ENCODE measurements at places on chromosomes 3 and 15. TPM values are rescaled to one million over a fixed set of nuclear protein-coding genes. Genes with fewer than 3 reads are reported as not detected.
A peak's percentile ranks its signal among the peaks of the same experiment; 100 is the strongest.

Gene LTK
- total RNA-seq = 3.0 TPM

GRCh38 chr3:120420360-120420759, 30.4 kb downstream of the FSTL1 start:
- H3K4me3 ChIP-seq = no peak overlapping the region
- peaks cover 21% of the 10 kb centered on the region for H3K4me1 ChIP-seq
- no peak overlapping the region for H3K27ac ChIP-seq
- H3K36me3 ChIP-seq = no peaks in the 10 kb centered on the region

Gene LRRN1
- 0.33 TPM for total RNA-seq

Gene GRIP2
- 0.05 TPM for total RNA-seq

GRCh38 chr3:25910997-25911396, 121.1 kb downstream of the OXSM start:
- H3K27me3 ChIP-seq = no peaks in the 10 kb centered on the region
- DNase-seq = peak; percentile 55
- no peaks in the 10 kb centered on the region for H3K36me3 ChIP-seq
- no peak overlapping the region for H3K27ac ChIP-seq

Gene SIDT1
- 1.5 TPM for total RNA-seq
